ENCODE measurements at places on chromosomes 6 and 20. TPM values are rescaled to one million over a fixed set of nuclear protein-coding genes. Genes with fewer than 3 reads are reported as not detected.
A peak's percentile ranks its signal among the peaks of the same experiment; 100 is the strongest.

DNA sequence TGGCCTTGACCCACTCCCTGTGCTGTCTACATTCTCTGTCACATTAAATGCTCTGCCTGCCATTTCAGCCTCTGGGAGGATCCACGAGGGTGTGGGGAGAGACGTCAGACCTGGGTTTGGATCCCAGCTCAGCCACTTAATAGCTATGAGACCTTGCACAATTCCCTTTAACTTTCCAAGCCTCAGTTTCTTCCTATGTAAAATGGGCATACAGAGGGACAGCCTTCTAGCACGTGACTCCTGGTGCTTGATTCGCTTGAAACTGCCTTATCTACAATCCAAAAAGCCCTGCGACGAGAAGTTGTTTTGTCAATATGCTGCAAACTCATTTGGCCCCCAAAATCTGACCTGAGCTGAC is 40.0 kb downstream of the TOX2 start:
- H3K4me3 ChIP-seq, result no peak overlapping the region
- no peak overlapping the region for H3K27ac ChIP-seq
- DNase-seq, result no peak
- no peaks in the 10 kb centered on the region for H3K4me1 ChIP-seq

- DNase-seq, result no peak
- H3K4me3 ChIP-seq, result no peak overlapping the region
- no peaks in the 10 kb centered on the region for H3K4me1 ChIP-seq
Measured at GRCh38 chr20:57103146-57103800, 163.2 kb downstream of the BMP7 start.

DNA sequence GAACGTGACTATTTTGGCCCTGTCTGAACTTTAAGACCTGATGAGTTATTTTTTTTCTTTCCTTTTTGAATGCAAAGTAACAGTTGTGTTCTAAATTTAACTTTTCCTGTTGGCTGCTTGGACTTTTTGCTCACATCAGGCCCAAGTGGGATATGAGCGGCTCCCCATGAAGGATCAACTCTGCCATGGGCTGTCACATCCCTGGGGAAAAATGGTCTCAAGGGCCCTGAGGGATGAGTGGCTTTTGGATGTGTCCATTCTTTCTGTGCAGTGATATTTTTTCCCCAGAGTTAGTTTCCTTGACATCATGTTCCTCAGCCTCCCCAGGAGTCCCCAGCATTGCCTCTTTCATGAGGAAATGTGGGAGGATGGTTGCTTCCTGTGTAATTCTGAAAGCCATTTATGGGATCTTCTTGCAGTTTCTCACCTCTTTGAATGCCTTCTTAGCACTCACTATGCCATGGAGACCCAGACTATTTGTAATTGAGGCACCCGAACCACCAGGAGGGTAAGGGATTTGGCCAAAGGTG is 92.5 kb downstream of the SLC24A3 start:
- no peak overlapping the region for H3K27ac ChIP-seq
- H3K27me3 ChIP-seq, result no peaks in the 10 kb centered on the region
- H3K36me3 ChIP-seq, result no peaks in the 10 kb centered on the region
- H3K4me3 ChIP-seq, result no peak overlapping the region
- peak; percentile 14 for DNase-seq
- no peaks in the 10 kb centered on the region for H3K4me1 ChIP-seq

GRCh38 chr6:168201383-168201782 is 118.2 kb downstream of the DACT2 start:
- no peak for DNase-seq
- H3K27me3 ChIP-seq, result no peaks in the 10 kb centered on the region
- H3K36me3 ChIP-seq, result no peaks in the 10 kb centered on the region
- no peak overlapping the region for H3K4me3 ChIP-seq

GRCh38 chr6:85452441-85452881 is 2.6 kb downstream of the NT5E start:
- no peak for DNase-seq
- no peaks in the 10 kb centered on the region for H3K4me1 ChIP-seq
- H3K27me3 ChIP-seq, result peaks cover 6% of the 10 kb centered on the region
- no peaks in the 10 kb centered on the region for H3K36me3 ChIP-seq
- no peak overlapping the region for H3K4me3 ChIP-seq
- H3K27ac ChIP-seq, result no peak overlapping the region

DNA sequence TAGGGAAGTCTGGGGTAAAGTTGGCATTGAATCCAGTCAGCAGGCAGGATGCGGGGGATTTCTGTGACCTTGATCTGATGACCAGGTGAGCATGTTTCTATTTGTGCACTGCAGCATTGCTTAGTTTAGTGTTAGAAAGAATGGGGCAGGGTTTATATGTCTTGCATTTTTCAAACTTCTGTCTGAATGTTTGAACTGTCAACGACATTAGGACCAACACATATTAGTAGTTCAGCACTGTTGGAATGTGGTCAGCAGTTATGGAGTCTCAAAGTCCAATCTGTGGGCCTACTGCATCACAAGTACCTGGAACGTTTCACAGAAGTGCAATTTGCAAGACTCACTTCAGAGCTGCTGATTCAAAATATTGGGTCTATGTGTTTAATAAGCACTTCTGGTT is 276.6 kb upstream of the BMP2 start:
- DNase-seq, result no peak
- no peaks in the 10 kb centered on the region for H3K4me1 ChIP-seq
- H3K27ac ChIP-seq, result no peak overlapping the region
- no peaks in the 10 kb centered on the region for H3K36me3 ChIP-seq
- no peaks in the 10 kb centered on the region for H3K27me3 ChIP-seq

RAD21L1 gene
- not detected for total RNA-seq

RPL7L1 gene
- 59.6 TPM for total RNA-seq

DNAH8 gene
- total RNA-seq, result not detected
